ENCODE measurements at places on chromosomes 12 and 14.

DNA sequence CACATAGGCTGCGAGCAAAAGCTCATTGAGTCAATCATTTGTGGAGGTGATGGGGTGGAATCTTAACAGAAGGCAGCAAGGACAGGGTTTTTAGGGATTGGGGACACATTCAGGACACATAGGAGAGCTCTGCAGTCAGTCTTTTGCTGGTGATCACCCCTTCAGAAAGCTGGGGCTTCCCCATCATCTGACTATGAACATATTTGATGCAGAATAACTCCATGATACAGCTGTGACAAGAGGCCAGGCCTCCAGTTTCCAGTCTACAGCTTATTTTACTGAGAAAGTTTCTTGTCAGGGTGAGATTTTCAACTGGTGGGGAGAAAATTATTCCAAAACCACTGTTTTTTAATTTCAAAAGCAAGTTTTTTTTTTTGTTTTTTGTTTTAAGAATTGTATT, 134.2 kb downstream of the TMEM30B start:
- no peak for DNase-seq

DNA sequence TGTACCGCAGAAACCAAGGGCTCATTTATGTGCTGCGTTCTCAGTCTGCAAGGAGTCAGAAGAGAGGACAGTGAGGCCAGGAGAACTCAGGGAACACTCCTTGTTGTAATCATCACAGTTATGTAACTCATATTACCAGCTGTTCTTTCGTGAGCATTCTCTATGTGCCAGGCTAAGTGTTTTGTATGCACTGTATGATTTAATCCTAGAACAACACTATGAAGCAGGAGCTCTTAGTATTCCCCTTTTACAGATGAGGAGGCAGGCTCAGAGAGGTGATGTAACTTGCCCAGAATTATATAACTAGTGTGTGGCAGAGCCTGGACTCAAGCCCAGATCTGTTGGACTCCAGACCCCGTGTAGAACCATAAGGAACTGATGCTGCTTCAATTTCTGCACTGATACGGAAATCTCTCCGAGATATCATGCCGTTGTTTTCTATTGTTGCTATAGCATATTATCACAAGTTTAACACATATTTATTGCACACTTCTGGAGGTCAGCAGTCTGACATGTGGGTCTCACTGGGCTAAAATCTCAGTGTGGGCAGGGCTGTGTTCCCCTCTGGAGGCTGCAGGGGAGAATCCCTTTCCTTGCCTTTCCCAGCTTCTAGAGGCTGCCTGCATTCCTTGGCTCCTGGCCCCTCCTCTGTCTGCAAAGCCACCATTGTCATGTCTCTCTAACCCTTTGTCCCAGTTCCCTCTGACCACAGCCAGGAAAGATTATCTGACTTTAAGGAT, 16.3 kb upstream of the CD9 start:
- DNase-seq = peak; percentile 56

GRCh38 chr12:67112586-67112985, 156.6 kb upstream of the CAND1 start:
- no peak for DNase-seq

DNA sequence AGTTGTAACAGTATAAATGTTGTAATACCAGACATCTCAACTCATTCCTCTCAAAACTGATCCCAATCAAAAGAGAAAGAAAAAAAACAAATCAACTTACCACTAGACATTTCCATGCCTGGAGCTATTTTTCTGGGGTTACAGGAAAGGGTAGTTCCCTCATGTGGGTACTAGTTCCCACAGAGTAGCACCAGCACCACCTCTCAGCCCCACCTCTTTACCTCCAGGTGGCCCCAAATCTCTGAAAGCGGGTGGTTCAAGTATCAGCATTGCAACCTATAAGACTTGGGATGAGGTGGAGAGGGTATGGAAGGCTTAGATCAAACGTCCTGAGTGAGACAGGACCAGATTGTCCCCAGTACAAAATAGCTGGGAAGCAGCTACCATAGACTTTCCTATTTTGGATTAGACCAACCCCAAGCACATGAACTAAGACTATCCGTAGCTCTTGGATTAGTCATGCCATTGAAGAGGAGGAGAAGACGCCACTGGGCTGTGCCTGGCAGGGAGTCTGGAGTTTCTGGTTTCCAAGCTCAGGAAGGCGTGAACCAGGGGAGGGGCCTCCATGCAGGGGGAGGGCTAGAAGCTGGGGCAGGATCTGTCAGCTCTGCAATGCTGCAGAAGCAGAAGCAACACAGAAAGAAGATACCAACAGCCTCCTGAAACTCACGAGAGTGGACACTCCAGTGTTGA, at the start of gene SLC39A2:
Gene SLC39A2, plus strand, starts transcription at position 620 of the 693 bp plus-strand sequence. CDS start 154 bp downstream, outside the sequence.
- DNase-seq = peak; percentile 77

DNA sequence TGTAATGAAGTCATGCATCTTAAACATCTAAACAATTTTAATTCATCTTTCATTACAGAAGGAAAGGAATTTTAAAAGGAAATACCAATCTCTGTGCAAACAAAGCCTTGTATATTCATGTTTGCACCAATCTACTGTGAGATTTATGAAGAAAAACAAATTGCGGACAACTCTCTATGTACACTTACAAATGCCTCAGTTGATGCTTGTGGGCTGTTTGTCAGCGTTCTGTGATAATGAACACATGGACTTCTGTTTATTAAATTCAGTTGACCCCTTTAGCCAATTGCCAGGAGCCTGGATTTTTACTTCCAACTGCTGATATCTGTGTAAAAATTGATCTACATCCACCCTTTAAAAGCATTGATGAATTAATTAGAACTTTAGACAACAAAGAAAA, 5.4 kb downstream of the GPR65 start:
- DNase-seq = no peak

DNA sequence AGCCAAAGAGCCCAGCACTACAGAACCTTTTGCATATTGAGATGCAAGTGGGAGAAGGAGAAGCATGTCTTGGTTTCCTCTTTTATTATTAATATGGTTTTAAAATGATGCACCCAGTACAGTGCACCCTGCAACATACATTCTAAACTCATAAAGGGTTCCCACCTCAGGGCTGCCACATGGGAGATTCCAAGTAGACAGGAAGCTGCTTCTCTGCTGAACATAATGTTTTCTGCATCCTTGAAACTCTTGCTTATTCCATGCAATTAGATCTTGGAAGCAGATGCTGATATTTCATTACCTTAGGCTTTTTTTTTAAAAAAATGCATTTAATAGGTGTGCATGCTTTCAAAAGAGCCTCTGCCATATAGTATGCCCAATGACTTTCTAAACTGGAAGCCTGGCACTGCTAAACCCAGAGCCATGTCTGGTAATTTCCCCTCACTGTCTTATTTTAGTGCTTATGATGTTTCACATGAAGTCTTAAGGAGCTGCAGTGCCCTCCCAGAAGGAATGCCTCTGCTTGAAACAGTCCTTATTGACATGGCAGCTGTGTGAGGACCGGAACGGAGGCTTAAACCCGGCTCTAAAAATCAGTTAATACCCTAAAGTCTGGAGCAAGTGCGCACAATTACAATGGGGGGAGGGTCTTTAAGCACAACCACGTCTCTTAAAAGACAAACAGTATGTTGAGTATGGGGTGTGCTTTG, 2.0 kb upstream of the SIX1 start:
- DNase-seq = no peak
